ENCODE measurements at places on chromosomes 1 and 21. TPM values are rescaled to one million over a fixed set of nuclear protein-coding genes. Genes with fewer than 3 reads are reported as not detected.
A peak's percentile ranks its signal among the peaks of the same experiment; 100 is the strongest.

The SH2D1B gene
- total RNA-seq: 0.18 TPM

The BATF3 gene
- total RNA-seq: 1.6 TPM

The LCE1A gene
- total RNA-seq: not detected

DNA sequence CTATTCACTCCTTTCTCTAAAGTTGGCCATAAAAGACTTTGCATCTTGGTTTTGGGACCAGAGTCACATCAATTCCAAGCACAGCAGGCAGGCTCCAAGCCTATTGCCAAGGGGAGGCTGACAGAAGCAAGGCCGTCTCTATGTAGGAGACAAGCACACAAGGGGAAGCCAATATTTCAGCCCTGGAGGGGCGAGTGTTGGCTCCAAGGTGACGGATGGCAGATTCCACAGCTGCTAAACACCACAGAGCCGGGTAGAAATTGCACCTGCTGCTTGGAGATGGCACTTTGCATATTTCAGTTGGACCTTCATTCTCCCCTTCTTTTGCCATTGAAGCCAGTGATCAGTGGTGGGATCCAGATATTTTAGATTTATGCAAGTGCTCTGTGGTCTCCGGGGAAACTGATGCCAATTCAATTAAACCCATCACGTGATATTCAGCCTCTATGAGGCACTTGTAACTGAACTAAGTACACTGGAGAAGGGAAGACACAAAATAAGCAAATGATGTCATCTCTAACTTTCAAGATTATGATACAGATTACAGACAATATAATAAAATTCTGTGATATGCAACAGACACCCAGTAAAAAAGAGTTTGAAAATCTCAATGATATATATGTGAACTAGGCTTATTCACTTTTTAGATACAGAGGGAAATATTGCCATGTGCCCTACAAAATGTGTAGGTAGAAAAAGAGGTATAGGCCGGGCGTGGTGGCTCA is 102.8 kb upstream of the GREM2 start:
- DNase-seq: no peak

DNA sequence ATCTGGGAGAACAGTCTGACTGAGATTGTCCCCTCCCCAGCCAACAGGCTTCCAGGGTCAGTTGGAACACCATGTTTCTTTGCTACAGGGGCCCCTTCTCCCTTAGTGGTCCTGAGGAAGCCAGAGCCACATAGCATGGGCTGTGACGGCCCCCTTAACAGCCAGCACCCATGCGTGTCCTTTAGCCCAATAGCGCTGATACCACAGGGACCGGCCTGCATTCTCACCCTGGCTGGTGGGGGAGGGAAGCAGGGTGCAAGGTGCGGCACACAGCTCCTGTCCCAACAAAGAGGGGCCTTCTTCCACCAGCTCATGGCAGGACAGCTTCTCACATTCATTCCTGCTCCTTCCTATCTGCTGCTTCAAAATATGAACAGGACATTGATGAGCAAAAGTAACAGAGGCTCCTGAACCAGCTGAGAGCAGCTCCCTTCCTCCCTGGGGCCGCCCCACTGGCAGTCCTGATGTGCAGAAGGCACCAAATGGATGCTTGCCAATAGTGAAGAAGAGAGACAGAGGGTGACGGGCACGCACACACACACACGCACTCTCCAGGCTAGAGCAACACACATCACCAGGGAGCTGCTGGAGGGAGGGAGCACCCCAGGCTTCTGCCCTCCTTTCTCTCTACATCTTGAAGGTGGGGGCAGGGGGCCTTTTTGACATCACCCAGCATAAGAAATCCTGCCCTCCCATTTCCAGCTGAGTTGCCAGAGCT is 99.4 kb downstream of the CRYAA start:
- no peak for DNase-seq

DNA sequence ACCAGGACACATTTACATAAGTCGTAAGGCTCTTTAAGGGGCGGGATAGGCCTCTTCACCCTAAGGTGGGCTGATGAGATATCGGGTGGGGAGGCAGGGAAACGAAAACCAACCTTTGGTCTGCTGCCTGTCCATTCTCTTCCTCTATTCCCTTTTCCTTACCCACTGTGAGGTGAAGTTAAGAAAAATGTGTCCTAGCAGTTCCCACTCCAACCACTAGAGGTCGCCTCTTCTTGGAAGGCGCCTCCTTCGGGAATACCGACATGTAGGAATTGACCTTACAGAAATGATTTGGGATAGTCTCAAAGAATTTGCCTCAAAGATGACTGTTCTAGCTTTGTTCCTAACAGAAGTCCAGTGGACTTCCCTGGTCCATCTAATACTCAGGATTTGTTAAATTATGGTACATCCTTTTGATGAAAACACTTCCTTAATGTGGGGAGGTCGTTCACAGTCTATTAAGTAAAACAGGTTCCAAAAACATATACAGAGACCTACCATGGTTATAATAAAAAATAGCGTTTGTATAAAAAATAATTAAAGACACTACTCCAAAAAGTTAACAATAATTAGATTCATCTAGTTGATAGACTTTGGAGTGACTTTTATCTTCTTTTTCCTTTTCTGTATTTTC is 14.1 kb downstream of the AZIN2 start:
- peak; percentile 71 for DNase-seq

- no peak for DNase-seq
Observed at GRCh38 chr1:82710091-82710490, 909.4 kb downstream of the ADGRL2 start.
